ENCODE measurements at places on chromosomes 1 and 21.

DNA sequence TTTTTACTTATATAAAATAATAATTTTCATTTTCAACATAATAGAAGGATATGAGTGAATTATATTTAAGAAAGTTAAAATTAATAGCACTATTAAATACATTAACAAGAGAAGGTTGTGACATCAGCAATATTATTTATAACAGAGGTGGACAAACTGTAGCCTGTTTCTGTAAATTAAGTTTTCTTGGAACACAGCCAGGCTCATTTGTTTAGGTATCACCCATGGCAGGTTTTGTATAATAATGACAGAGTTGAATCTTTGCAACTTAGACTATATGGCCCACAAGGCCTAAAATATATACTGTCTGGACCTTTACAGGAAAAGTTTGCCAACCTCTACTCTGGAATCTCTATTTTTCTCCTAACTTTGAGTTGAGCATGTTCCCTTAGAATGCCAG lies 42.8 kb upstream of the CACYBP start:
- no peak for DNase-seq

- DNase-seq: no peak
Observed at GRCh38 chr1:232909752-232910151, 40.7 kb upstream of the NTPCR start.

DNA sequence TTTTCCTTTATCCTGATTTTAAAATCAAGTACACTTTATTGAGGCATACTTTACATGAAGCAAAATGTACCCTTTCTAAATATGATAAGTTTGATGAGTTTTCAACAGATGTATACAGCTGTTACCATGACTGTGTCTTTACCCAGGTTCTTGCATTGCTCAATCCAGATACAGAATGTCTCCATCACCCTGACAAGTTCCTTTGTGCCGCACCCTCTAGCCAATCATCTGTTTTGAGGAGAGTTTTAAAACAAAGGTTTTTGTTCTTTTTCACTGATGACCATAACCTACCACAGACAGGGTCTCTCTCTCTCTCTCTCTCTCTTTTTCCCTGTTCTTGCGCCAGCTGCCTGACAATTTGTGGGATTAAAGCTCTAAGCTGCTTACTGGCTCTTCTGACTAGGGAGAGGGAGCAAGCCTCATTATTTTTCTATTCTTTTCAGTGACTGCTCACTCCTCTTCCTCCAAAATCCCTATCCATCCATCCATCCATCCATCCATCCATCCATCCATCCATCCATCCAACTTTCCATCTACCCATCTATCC lies 1.2 kb upstream of the KCNE1 start:
- no peak for DNase-seq

DNA sequence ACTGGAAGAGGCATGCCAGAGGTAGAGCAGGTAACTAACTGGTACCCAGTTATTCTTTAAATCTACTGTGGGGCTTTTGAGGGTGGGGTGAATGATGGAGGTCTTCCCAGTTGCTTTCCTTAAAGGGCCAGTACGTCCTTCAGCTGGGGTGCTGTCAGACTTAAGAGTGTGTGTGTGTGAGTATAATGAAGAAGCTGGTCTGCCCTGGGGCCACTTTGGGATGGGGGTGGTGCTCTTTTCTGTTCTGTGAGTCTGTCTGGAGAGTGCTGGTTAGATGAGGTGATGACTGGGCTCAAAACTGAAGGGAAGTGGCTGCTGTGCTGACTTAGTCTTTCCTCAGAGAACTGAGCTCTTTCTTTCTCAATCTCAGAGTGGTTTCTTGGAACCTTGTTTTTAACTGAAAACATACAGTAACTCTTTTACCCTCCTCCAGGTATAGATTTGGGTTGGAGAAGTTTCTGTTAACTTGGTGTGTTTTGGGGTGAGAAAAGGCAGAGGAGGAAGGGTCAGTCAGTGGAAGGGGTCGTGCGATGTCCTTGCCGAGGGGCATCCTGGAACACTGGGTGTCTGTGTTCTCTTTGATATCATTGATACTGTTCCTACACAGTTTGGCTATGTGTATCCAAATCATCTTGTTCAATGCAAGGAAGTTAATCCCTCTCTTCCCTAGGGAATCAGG lies 746 bp downstream of the MACF1 start:
- no peak for DNase-seq

DNA sequence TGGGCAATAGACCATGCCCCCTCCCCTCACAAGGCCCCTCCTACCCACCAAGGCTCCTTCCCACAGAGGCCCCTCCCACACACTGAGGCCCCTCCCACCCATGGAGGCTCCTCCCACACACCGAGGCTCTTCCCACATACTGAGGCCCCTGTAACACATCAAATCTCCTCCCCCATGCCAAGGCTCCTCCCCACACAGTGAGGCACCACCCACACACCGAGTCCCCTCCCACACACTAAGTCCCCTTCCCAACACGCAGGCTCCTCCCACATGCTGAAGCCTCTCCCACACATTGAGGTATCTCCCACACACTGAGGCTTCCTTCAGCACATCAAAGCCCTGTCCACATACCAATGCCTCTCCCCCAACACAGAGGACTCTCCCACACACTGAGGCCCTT lies 391.8 kb downstream of the CAMTA1 start:
- DNase-seq: no peak

All from dorsolateral prefrontal cortex (tissue), 122 donors.